Right renal cortex interstitium (tissue), 3 donors: ENCODE measurements at places on chromosomes 5 and 9.

GRCh38 chr9:127963041-127963358 is 17.8 kb downstream of the EEIG1 start:
- no peak for DNase-seq

GRCh38 chr5:15480436-15480835 is 19.5 kb upstream of the FBXL7 start:
- no peak for DNase-seq

- DNase-seq: no peak
Observed at GRCh38 chr5:142314606-142315005, 10.2 kb downstream of the SPRY4 start.

GRCh38 chr5:96031180-96031579 is 69.5 kb upstream of the ELL2 start:
- DNase-seq: no peak

- DNase-seq: no peak
Observed at GRCh38 chr5:123582550-123583285, 70.7 kb downstream of the CSNK1G3 start.

GRCh38 chr5:16490911-16491310 is 25.3 kb upstream of the ZNF622 start:
- DNase-seq: no peak

GRCh38 chr5:95908799-95909198 is 52.9 kb downstream of the ELL2 start:
- no peak for DNase-seq

DNA sequence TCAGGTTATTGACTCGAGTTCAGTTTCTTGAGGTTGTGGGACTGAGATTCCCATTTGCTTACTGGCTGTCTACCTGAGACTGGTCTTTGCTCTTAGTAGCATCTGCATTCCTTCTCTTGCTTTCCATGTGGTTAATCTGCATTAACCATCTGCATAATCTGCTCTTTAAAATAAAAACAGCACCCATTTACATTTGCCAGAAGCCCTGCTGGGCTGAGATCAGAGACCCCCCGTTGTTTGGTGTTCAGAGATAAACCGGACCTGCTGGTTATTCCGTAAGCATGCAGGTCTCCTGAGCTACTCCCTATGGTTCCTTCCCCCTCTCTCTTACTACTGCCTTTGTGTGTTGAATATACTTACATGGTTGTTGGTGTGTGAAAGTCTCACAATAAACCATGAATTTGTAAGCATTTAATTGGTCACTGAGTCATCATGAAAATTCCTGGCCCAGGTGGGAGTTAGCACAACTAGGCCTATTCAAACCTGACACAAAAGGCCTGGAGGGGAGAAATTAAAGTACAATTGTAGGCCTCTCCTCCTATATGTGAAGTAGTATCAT is 396.7 kb downstream of the MRPS30 start:
- DNase-seq: no peak

DNA sequence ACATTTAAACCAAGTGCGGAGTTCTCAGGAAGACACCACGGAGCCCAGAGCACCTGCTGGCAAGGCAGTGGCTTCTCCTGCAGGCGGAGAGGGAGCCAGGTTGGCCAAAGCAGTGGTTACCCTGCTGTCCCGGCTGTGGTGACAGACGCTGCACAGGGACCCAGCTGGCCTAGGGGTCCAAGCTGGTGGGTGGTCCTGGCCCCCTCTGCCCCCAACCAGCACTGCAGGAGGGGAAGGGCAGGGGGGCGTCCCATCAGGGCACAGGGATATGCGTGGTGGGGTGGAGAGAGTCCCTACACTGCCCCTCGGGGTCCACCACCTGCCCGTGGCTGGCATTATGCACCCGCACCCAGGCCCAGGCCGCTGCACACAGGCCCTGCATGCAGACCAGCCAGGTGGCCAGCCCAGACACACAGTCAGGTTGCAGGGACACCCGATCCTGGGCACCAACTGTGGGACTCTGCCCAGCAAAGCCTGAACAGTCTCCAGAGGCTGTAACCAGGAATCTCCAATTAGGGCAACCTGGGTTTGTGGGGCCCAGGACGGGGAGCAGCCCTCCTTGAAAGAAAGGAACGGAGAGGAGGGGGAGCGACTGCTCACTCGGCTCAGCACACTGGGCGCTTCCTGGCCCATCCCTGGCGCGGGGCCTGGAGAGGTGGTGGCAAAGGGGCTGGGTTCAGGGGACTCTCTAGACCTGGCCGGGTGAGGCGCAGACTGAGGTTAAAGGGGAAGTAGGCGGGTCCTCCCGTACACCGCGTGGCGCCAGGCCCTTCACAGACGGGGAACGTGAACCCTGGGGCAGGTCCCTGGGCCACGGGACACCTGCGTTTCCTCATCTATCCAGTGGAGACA is 46.3 kb downstream of the NACC2 start:
- DNase-seq: no peak

DNA sequence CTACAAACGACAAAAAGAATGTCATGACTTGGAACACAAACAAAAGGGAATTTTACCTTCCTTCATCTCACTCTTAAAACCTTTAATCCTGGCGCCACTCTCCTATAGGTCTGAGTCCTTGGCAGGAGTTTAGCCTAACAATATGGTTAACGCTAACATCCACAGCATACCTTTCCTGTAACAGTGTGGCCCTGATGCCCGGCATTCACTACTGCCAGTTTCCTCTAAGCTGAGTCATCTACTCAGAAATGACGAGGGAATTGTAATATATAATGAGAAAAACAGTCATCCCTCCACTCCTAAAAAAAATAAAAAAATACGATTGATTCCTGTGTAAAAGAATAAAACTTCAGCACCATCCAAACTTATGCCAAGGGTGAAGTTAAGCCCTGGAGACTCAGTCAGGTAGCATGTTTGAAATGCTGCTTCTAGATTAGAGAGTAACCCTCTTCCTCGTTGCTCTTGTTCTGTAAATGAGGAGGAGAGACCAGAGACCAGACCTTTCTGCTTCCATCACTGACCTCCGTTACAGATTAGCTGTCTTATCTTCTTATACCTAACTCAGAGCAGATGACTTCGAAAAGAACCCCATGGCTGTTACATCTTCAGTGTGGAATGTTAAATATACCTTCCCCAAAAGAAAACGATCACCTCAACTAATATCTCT is 37.4 kb downstream of the CCDC125 start:
- DNase-seq: no peak

- DNase-seq: no peak
Observed at GRCh38 chr5:173736923-173737412, 120.5 kb upstream of the BOD1 start.

- no peak for DNase-seq
Observed at GRCh38 chr9:125700791-125701190, 6.2 kb downstream of the MAPKAP1 start.

DNA sequence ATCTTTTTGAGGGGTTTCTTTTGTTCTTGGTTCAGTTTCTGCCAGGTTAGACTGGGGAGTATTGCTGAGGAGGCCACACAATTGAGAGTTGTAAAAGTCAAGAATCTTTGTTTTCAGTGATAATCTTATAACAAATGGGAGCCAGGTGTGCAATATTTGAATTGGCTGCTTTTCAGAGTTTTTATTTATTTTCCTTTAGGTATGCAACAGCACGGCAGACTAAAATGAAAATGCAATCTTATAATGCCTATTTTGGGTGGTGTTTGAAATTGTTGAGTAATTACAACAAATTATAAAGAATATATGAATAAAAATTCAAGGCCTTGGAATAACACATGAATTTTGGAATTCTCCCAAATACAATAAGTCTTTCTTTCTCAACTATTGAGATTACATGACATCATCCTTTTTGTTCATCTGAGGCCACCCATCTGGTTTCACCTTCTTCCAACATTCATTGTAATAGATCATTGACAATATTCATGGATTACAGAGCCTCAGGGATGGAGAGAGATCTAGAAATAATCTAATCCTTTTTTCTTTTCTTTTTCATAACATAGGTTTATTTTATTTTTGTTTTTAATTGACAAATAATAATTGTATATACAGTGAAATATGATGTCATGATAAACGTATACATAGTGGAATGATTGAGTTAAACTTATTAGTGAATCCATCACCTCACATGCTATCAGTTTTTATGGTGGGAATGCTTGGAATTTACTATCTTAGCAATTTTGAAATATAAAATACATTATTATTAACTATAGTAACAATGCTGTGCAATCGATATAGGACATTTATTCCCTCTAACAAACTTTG is 1061.0 kb downstream of the NR2F1-AS1 start:
- DNase-seq: no peak

DNA sequence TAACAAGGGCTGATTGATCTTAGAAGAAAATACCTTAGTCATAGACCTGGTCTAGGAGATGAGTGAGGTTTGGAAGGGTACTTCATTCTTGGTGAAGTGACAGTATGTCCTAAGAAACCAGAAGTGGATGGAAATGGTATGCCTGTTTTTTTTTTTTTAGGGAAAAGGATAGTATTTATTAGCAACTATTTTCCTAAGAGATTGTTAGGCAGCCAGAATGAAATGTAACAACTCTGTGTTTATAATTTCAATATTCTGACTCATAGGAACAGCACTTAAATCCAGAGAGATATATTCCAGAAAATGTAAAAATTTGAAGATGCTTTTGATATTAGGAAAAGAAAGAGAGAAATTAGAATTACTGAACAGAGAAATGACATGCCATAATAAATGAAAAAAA is 21.2 kb upstream of the ARL14EPL start:
- DNase-seq: no peak

DNA sequence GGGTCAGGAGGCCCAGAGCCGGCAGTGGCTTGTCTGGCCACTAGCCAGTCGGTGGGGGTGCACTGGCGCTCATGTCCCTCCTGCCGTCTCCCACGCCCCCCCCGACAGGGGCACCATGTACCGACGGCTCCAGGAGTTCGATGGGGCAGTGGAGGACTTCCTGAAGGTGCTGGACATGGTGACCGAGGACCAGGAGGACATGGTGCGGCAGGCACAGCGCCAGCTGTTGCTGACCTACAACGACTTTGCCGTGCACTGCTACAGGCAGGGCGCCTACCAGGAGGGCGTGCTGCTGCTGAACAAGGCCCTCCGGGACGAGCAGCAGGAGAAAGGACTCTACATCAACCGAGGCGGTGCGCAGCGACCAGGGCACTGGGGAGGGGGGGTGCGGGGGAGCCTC is 8.1 kb downstream of the TTC16 start:
- no peak for DNase-seq

GRCh38 chr9:105711867-105712266 is 17.5 kb downstream of the TMEM38B start:
- DNase-seq: no peak

DNA sequence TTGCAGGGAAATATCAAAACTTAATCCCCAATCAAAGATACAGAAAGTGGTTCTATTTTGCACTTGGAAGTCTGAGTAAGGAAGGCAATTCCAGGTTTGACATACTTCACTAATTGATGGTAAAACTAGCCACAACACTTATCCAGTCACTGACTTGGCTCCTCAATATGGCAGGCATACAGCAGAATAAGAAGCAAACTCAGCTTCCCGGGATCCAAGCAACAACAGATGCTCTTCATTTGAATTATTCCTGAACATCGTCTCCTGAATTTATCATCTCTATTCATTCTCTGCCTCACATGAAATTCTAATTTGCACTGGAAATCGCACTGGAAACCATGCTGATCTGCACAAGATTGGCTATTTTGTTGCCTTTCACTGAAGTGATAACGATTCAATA is 629.6 kb downstream of the PRELID2 start:
- DNase-seq: no peak

- no peak for DNase-seq
Observed at GRCh38 chr9:126169736-126170135, 156.9 kb upstream of the MVB12B start.

DNA sequence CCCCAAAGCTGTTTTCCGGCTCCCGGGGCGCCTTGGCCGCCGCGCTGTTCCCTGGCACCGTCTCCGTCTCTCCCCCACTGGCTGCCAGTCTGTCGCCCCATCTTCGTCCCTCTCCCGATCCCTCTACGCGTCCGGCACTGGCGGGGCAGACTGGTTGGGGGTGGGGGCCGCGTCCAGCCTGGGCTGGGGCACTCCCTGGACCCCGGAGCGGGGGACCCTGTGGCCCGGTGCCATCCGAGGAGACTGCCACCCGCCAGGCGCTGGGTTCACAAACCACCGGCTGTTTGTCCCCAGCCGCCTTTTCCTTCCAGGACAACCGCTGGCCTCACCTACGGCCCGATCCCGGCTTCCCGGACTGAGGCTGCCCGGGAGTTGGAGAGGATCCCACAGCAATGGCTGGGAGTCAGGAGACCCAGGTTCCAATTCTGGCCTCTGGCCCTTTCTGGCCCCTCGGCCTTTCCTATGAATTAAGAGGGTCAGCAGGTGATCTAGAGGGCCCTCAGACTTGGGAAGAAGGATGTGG is 1.0 kb upstream of the FIBCD1 start:
- DNase-seq: no peak

- no peak for DNase-seq
Observed at GRCh38 chr5:2415678-2416077, 335.8 kb downstream of the IRX2 start.
